Choroid plexus epithelial cell (primary cell): ENCODE measurements at places on chromosomes 6 and 20.

GRCh38 chr6:51613558-51613957, 473.9 kb downstream of the PKHD1 start:
- no peak for DNase-seq

DNA sequence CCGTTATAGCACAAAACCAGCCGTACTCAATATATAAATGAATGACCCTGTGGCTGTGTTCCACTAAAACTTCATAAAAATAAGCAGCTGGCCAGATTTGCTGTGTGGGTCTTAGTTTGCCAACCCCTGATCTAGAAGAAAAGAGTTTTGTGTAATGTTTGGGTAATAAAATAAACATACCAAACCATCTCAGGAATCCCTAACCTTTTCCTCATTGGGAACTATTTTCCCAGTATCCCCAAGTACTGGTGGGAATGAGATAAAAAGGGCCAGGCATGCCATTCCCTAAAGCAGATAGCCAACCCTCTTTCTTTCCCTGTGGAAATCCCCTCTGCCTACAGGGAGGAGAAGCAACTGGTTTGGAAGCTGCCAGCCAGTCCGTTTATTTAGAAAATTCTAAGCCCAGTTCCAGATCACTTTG, 169.1 kb upstream of the AKAP12 start:
- DNase-seq: peak; percentile 44

GRCh38 chr6:93515736-93516135, 96.4 kb upstream of the EPHA7 start:
- no peak for DNase-seq

- DNase-seq: peak; percentile 91
These were observed 31.8 kb upstream of the GMPR start for GRCh38 chr6:16206595-16207037.

GRCh38 chr20:10715035-10715434, 41.2 kb upstream of the JAG1 start:
- DNase-seq: peak; percentile 65

GRCh38 chr6:132279592-132280139, 121.6 kb downstream of the MOXD1 start:
- DNase-seq: peak; percentile 83
